ENCODE measurements at places on chromosomes 11 and 22. TPM values are rescaled to one million over a fixed set of nuclear protein-coding genes. Genes with fewer than 3 reads are reported as not detected.

- no peak for DNase-seq
Observed at GRCh38 chr22:37639771-37640590, 512 bp downstream of the SH3BP1 start.

- no peak for DNase-seq
Observed at GRCh38 chr11:94790661-94791180, 22.6 kb downstream of the AMOTL1 start.

DNA sequence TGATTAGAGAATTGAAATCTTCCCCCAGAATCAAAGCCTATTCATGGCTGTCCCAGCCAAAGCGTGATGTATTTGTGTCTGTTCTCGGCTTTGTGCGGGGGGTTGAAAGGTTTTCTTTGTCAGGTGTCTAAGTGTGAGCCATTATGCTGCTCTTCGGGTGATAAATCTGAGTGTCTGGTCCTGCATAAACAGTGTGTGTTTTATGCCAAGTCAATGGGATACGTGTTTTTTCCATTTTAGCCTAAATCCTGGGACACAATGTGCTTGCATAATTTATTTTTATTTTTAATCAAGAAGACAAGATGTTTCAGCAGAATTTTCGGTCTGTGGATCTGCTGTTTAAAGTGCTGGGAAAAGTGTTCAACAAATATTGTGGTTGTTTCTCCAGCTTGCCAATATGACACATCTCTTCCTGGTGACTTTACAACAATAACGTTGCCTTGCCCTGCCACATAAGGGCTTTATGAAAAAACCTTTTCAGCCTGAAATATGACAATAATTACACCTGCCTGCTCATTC is 267.8 kb downstream of the TBC1D22A start:
- no peak for DNase-seq

DNA sequence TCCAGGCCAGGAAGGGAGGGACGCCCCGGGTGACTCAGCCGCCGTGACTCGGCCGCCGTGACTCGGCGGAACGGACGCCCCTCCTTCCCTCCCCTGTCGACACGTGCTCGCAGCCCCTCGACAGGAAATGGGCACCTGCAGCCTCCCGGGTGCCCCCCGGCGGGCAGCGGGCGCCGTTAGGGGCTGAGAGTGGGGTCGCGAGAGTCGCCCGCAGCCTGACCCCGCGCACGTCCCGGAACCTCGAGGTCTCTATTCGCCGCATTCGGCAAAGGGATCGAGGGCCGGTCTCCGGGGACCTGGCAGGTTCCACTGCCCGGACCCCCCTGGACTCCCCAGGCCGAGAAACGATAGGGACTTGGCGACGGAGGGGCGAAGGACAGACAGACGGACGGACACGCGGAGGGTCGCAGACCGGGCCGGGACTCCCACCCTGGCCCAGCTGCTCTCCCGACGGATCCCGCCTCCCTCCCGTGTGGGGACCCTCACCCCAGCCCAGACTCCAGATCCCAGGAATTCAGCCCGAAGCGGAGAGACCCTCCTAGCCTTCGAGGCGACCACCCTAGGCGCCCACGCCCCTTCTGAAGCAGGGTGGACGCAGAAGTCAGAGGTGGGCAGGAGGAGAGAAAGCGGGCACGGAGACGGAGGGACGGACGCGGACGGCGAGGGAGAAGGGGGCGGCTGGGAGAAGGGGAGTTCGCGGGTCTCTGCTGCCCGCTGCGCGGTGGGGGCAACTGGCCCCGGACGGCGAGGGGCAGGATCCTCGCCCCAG is 648 bp downstream of the FOSL1 start:
- peak; percentile 58 for DNase-seq

GRCh38 chr11:45984192-45984591 is 61.7 kb downstream of the LARGE2 start:
- no peak for DNase-seq

DNA sequence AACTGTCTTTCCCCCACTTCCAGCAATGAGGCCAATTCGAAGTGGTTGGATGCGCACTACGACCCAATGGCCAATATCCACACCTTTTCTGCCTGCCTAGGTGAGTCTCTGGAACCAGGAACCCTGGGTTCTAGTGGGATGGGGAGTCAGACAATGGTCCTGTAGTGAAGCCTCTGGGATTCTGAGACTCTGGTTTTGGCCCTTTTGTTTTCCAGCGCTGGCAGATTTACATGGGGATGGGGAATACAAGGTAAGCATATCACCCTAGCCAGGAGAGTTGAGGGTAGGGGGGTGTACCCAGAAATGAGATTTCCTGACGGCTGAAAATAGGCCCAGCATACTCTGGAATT is 530 bp downstream of the BBS1 start:
- no peak for DNase-seq

DNA sequence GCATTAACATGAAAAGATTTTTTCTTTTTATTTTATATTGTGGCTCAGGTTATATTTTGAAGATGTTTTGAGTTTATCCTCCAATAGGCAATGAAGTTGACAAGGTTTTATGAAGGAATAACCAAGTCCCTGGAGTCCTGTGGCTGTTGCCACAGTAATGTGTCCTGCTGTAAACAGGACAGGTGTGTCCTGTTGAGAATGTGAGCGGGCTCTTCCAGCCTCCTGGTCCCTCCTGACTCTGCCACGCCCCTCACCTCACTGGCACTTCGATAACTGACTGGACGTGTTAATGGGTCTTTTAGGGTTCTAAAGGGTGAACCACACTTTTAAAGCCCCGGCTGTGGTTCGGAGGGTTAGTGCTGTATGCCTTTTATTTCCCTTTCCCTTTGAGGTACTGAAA is 47.8 kb upstream of the OR4B1 start:
- no peak for DNase-seq

DNA sequence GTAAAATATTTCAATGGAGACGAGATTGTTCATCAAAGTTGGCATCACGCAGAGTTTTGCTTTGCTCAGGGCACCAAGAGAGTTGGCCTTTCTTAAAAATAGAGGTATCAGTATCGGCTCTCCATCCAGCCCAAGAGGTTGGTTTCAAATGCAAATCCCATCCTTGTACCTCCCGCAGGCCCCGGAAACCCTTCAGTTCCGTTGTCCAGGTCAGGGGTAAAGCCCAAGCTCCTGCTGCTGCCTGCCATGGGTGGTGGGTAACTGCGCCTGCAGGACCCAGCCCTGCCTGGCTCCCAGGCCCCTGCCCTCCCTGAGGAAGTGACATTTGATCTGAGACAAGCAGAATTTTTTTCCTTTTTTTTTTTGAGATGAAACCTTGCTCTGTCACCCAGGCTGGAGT is 49.3 kb upstream of the RTL6 start:
- no peak for DNase-seq

DNA sequence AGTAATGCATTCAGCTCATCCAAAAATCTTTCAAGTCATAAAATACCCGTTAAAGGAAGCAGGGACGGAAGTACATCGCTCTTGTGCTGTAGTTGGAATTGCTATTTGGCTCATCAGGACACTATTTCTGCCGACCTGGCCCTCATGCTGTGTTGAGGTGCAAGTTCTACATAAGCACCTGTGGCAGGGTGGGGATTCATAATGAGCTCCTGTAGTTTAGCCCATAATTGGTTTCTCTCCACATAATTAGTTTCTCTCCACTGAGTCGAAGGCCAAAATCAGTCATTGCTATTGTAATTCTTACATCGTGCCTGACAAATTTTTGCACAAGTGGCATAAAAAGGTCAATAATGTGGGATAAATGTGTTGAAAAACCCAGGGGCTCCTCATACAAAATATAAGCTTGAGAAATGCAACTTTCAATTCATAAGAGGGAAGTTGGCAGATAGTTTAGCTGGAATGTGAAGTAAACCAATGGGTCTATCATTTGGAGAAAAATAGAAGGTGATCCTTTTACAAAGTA is 14.9 kb upstream of the ISX start:
- DNase-seq = no peak

- no peak for DNase-seq
Observed at GRCh38 chr22:22773979-22774604, 113.5 kb upstream of the IGLL5 start.

DNA sequence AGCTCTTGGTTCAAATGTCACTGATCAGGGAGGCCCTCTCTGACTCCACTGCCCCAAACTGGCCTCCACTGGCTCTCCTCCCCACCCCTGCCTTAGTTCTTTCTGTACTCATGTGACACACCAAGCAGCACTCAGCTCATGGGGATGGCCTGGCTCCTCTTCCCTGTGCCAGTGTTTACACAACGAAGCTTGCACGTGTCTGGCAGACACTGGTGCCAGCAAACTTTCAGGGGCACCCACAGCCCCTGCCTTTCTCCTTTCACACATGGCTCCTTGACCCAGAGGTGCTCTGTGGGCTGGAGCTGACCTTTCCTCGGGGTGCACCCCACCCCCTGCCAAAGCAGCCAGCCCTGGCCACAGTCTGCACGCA is 37.6 kb upstream of the PARVG start:
- DNase-seq = peak; percentile 24

GRCh38 chr11:79054636-79055035 is 386.2 kb downstream of the TENM4 start:
- no peak for DNase-seq

DNA sequence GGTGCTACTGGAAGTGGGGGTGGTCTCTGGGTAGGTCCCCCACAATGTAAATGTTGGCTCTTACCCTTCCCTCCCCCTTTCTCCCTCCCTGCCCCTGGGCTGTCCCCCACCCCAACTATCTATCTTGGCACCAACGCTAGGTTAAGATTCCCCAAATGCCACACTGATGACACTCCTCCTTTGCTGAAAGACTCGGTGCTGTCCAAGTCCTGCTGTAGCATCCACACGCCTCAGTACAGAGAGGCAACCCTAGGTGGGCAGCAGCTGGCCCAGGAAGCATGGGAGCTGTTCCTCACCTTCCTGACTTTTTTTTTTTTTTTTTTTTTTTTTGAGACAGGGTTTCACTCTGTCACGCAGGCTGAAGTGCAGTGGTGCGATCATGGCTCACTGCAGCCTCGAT is 3.4 kb upstream of the KCTD17 start:
- no peak for DNase-seq

DNA sequence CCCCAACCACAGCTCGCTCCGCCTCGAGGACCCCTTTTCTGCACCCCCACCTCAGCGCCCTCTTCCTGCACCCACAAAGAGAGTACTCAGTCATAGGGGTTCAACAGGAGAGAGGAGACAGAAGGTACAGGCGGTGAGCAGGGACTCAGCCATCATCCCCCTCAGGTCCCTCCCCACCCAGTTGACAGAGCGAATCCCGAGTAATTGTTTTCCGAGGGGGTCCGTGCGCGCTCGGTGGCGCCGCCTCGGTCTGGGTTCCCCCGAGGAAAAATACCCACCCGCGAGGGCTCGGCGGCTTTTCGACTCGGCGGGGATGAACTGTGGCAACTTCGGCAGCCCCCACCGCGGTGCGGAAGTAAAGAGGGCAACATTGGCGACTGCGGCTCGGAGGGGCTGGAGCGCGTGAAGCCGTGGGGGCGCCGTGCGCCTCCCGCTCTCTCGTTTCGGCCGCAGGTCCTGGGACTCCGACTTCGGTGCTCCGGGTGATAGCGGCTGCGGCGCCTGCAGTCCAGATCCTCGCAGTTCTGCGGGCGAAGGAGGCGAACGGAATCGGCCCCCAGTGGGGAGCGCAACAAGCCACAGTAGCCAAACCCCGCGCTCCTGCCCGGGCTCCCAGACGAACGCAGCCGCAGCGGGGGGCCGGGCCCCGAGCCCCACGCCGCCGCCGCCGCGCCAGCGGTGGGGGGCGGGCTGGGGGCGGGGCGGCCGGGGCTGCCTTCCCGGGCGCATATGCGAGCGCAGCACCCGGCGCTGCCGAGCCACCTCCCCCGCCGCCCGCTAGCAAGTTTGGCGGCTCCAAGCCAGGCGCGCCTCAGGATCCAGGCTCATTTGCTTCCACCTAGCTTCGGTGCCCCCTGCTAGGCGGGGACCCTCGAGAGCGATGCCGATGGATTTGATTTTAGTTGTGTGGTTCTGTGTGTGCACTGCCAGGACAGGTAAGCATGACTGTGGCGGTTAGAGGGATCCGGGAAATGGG is at the start of gene NELL1:
Gene NELL1, plus strand, starts transcription at position 743 of the 976 bp plus-strand sequence.
- DNase-seq = no peak

- no peak for DNase-seq
Observed at GRCh38 chr11:118311518-118311917, 7.0 kb downstream of the CD3E start.

DNA sequence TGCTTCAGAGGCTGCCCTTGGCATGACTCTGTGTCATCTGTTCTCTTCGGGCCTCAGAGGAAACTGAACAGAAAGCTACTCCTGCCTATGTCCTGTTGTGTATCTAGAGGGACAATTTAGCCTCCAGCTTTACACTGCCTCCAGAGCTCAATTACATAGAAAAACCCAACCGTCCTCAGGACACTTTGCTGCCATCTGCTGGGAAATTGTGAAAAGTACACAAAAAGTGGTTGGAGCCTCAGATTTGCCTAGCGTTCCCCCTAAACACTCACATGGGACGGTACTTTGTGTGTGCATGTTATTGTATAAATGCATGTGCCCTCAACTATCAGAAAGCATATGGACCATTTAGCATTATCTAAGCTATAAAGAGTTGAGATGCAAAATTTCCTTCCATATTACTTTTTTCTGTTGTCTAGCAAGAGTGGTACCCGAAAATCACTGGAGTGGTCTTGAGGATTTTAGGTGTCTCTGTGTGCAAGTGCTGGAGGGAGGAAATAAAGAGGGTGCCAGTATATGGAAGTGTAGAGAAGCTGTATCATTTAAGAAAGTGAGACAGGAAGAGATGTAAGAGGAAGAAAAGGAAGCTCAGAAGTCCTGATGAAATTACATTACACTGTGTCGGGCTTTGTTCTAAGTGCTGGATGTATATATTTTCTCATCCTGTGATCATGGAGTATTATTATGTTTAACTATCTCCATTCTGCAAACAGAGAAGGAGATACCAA is 8.7 kb upstream of the MS4A4E start:
- no peak for DNase-seq

DNA sequence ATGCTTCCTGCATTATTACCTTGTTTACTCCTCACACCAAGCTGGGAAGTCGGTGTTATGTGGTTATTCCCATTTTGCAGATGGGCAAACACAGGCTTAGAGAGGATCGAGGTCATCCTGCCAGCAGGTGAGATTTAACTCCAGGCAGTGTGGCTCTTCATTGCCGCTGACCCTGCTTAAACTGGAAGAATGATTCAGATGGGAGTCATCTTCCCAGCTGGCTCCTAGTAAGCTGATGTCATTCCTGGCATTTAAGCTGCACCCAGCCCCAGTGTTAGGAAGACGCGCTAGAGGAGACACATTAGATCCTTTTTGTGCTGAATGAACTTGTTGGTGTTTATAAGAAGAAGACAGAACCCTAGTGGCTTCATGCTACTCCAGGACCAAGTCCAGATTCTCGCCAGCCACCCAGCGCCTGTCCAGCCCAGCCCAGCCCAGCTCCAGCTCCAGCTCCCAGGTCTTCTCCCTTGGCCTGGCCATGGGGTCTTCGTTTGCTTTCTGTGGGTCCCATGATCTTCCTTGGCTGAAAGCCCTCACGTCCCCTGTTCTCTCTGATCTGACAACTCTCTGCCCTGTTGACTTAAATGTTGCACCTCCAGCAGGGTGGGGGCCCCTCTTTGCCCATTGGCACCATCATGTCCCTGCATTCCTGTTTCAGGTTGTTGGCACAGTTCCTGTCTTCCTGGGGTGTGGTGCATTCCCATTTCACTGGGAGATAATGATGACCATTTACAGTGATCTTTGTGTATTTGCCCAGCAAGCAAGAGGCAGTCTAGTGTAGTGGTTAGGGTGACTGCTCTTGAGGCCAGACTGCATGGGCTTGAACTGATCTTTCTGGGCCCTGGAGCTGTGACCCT is 13.6 kb downstream of the PARVB start:
- peak; percentile 29 for DNase-seq

Gene C1QTNF5
- total RNA-seq = 54.1 TPM

Gene RFPL2
- total RNA-seq = not detected

Gene ZBED5
- 24.1 TPM for total RNA-seq

Gene RAPSN
- not detected for total RNA-seq

Gene CHST1
- 2.0 TPM for total RNA-seq

Gene TBX10
- not detected for total RNA-seq

Gene ZC3H12C
- 7.8 TPM for total RNA-seq

Gene OR5B2
- total RNA-seq = not detected

Gene HMOX1
- total RNA-seq = 32.0 TPM

Gene ARL14EP
- total RNA-seq = 12.5 TPM

Measured in body of pancreas (tissue), 4 donors.